ENCODE measurements at places on chromosomes 4 and X.

DNA sequence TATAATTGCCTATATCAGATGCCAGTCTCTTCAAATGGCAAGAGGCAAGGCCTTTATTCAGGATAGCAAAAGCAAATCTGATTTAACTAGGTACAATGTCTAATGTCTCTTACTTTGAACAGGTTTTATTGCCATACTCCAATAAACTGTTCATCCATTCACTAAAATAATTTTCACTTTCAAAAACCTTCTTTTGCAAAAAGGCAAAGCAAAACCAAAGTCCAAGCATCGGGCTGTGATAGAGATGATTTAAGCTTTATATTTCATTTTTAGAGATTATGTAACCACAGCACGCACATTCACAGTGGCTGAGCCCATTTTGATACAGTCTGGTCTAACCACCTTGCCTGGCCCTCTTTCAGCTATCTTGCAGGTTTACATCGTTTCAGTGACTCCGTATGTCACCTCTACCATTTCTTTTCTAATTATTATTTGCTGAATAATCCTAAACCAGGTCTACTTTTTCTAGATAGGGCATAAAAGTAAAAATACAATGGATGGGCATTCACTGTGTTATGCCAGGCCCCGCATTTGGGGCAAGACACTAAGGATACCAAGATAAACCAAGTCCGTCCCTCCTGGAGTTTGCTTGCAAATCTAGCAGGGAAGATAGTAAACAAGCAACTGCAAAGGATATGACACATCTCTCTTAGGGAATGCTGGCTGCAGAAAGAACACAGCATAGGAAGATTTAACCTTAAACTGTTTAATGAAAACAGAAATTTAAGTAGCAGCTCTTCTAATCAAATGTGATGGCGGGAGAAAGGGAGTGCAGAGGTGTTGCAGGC lies 1.8 kb downstream of the CASP3 start:
- no peak for DNase-seq

DNA sequence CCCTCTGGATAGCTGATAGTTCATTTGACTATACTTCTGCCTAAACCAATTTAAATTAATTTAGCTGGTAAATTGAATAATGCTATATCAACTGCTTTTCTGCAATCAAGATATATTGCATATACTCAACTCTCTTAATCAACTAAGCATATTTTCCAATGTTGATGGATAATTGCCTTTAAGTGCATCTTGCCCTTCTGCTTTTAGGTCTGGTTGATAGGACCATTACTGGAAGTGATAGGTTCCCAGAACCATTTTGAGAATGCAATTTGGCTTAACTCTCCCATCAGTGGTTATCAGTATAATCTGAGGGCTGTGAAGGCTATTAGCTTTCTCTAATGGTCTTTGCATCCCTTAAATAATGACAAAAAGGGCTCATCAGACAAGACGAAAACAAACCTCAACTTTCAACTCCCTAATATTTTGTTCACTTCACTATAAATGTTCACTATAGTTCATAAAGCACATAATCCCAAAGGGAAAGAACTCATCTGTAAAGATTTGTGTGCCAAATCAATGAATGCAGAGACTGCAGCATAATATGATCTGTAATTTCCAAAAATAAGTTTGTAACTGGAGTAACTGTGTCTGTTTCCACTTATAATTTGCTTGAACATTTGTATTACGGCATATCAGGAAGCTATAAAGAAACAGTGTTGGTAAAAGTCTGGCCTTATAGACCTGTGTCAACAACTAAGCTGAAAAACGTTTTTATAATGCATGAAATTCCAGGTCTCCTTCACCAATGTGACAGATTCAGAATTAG lies 273.6 kb downstream of the FBXO8 start:
- DNase-seq: no peak

- no peak for DNase-seq
Observed at GRCh38 chr4:128295255-128295654, 7.6 kb upstream of the PGRMC2 start.

DNA sequence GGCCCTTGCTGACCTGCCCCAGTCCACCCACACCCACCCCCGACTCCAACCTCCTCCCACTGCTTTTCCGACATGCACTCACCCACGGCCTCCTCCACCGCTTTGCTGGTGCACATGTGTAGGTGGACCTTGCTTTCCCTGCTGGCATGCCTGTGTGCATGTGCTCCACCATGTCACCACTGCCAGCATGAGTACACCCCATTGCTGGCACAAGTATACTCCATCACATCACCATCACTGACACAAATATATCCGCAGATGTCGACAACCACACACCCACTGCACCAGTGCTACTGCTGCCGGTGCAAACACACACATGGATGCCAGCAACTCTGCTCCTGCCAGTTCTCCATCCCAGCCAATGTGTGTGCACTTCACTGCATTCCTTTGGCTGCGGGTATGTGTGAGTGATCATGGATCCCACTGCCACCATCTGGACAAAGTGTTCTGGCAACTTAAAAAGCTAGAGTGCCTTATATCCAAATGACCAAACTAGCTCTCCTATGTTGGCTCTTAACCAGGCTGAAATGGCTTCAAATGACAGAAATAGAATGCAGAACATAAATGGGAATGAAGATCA lies 1072.3 kb downstream of the RAPGEF2 start:
- no peak for DNase-seq

- no peak for DNase-seq
Observed at GRCh38 chrX:138745196-138745595, 33.7 kb upstream of the FGF13 start.

Data from SW 1271 (cell line).